NCI-H748 treated with DMSO at 0.1 percent for 48 hours (cell line): ENCODE measurements at places on chromosomes 4 and X.
A peak's percentile ranks its signal among the peaks of the same experiment; 100 is the strongest.

GRCh38 chr4:133624744-133625143, 475.6 kb downstream of the PCDH10 start:
- DNase-seq: no peak

GRCh38 chrX:17767734-17768133, 30.4 kb downstream of the SCML1 start:
- DNase-seq: no peak

GRCh38 chr4:164438321-164438720, 315.6 kb upstream of the SMIM31 start:
- DNase-seq: no peak

GRCh38 chr4:99504804-99505502, 5.9 kb upstream of the C4orf17 start:
- no peak for DNase-seq

GRCh38 chrX:41561045-41561444, 113.9 kb downstream of the NYX start:
- no peak for DNase-seq

DNA sequence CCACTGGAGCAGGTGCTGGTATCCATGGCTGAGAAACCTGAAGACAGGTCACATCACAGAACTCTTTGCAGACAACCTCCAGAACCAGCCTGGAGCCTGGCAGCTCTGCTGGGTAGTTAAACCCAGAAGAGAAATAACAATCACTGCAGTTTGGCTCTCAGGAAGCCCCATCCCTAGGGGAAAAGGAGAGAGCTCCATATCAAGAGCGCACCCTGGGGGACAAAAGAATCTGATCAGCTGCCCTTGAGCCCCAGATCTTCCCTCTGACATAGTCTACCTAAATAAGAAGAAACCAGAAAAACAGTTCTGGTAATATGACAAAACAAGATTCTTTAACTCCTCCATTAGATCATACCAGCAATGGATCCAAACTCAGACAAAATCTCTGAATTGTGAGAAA, 823.2 kb upstream of the FRG1 start:
- no peak for DNase-seq

DNA sequence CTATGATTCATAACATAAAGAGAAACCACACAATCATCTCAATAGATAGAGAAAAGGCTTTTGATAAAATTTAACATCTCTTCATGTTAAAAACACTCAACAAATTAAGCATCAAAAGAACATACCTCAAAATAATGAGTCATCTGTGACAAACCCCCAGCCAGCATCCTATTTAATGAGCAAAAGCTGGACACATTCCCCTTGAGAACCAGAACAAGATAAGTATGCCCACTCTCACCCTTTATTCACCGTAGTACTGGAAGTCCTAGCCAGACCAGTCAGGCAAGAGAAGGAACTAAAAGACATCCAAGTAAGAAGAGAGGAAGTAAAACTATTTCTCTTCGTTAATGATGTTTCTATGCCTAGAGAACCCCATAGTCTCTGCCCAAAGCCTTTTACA, 507.2 kb downstream of the PABPC4L start:
- no peak for DNase-seq

- DNase-seq: no peak
Measured at GRCh38 chr4:13024147-13025105, 459.7 kb downstream of the RAB28 start.

DNA sequence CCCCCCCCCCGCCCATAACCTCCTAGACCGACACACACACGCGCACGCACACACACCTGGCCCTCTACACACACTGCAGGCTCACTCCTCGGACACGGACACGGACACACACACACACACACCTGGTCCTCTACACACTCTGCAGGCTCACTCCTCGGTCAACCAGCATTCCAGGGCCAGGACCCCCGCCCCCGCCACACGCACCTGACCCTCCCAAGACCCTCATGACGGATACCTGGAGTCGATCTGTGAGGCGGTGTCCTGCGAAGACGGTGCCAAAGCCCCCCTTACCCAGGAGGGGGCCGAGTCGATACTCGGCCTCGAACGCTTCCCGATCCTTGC, 552 bp downstream of the PIM2 start:
- DNase-seq: no peak

- peak; percentile 63 for DNase-seq
Measured at GRCh38 chrX:155263854-155264628, at the start of gene RAB39B. TSS of gene RAB39B (minus strand) at chrX:155264491. CDS start at chrX:155264288, 203 bp downstream.

DNA sequence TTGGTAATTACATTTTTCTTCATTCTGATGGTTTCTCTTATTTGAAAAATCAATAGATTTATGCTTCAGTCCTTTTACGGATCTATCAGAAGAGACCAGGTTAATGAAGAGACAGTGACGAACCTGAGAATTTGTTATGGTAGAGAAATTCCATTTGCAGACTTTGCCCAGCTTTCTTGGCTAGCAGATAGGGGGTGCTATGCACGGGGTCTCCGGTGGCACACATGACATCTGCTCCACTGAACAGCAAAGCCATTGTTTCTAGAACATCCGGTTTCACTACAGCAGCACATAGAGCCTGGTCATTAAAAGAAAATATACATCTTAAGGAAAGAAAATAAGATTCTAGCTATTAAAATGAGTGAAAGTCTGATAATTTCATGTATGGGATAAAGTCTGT, 85.1 kb downstream of the ARAP2 start:
- no peak for DNase-seq
